ENCODE measurements at places on chromosomes 1 and 21.

- no peak for DNase-seq
Observed at GRCh38 chr1:37310064-37310463, 164.3 kb upstream of the ZC3H12A start.

GRCh38 chr1:203673550-203674411 is 47.1 kb downstream of the ATP2B4 start:
- DNase-seq: peak; percentile 90

DNA sequence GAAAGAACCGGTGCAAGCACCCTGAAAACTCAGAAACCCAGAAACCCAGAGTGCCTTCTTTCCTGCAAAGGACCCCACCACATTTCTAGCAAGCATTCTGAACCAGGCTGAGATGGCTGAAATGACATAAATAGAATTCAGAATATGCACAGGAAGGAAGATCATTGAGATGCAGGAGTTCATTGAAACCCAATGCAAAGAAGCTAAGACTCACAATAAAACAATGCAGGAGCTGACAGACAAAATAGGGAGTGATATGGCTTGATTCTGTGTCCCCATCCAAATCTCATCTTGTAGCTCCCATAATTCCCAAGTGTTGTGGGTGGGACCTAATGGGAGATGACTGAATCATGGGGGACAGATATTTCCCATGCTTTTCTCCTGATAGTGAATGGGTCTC is 22.8 kb upstream of the SGIP1 start:
- no peak for DNase-seq

- no peak for DNase-seq
Observed at GRCh38 chr1:37477946-37478345, 3.6 kb downstream of the ZC3H12A start.

DNA sequence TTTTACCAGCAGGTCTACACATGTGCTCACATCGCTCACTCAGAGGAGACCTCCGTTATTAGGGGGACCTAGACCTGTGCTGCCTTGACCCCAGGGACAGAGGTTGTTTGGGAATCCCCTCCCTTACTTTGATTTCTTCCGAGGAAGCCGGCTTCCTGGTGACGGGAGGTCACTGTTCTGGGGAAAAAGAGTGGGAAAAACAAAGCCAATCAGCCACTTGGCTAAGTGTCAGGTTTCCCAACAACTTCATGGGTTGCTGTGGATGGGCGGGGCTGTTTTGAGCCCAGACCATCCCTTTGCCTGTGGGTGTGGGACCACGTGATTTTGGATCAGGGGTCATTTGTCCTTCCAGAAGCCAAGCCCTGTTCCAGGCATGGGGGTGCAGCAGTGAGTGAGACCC is 7.1 kb upstream of the KCNAB2 start:
- DNase-seq: no peak

GRCh38 chr1:229420765-229421164 is 13.1 kb downstream of the ACTA1 start:
- DNase-seq: no peak

DNA sequence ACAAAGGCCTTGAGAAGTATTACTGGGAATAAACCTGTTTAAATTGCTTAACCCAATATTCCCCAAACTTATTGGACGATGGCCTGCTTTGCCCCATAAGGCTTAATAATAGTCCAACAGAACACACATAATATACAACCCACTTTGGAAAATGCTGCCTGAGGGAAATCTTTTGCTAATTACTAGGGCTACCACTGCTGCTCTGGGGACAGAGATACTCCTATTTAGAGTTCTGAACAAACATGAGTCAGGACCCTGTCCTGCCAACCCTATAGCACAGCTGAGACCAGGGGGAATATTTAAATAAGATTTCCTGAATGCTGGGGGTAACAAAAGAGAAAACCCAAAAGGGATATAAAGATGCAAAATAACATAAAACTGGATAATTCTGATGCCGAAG is 139.1 kb downstream of the BRINP2 start:
- DNase-seq: no peak

DNA sequence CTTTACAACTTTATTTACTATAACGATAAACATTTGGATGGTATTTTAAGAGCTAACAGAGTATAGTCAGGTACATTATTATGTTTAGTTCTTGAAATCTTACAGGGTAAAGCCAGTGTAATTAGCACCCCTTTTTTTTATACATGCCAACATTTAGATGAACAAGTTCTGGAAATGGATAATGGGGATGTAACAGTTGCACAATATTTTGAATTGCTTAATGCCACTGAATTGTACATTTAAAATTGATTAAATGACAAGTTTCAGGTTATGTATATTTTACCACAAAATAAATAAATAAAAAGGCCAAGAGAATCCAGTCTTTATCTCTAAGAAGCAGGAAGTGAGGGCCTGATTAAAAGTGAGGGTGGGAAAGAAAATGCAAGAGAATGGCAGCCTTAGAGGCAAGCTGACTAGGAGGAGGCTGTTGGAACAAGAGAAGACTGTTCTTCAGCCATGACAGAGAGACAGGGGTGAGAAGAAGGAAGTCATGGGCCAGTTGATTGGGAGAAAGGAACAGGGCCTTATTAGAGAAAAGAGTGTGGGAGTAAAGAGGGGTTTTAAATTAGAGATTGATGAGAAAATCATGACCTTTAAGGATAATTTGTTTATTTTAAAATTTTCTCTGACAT is 49.9 kb upstream of the TNFSF18 start:
- DNase-seq: no peak

GRCh38 chr1:202007304-202007703 is 3.1 kb upstream of the ELF3 start:
- no peak for DNase-seq

DNA sequence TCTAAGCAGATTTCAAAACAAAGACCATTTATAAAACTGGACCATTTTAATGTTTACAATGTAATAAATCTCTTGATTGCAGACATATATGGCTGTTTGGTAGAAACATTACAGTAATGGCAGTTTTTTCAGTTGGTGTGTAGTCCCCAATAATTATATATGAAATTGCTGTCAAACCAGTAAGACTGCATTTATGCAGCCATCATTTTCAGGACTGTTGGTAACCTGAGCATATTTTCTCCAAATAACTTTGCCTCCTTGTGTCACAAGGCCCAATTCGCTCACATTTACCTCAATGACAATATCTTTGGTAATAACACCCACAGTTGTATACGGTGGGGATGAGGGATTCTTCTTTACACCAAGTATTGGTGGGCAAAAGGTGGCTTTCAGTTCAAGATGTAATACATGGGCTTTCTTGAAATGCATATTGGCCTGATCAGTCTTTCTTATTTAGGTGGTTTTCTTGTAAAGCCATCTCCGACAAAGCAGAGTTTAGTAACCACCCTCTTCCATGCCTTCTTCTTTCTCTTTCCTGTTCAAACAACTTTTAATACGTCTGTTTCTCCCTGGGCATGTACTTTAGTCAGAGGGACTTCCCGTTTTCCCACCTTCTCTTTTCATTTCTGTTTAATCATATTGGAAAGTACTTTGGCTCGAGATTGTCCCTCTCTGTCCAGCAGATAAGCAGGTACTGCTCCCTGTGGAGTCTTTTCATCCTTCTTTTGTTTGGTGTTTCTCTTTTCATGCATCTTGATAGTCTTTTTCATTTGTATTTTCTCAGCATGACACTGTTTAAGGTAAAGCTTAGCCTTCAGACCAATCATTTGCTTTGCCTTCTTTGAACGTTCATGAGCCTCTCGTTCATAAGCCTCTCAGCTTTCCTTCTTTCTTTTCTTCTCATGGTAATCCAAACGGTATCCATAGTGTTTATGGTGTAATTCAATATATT is 30.4 kb downstream of the ATP2B4 start:
- DNase-seq: no peak

DNA sequence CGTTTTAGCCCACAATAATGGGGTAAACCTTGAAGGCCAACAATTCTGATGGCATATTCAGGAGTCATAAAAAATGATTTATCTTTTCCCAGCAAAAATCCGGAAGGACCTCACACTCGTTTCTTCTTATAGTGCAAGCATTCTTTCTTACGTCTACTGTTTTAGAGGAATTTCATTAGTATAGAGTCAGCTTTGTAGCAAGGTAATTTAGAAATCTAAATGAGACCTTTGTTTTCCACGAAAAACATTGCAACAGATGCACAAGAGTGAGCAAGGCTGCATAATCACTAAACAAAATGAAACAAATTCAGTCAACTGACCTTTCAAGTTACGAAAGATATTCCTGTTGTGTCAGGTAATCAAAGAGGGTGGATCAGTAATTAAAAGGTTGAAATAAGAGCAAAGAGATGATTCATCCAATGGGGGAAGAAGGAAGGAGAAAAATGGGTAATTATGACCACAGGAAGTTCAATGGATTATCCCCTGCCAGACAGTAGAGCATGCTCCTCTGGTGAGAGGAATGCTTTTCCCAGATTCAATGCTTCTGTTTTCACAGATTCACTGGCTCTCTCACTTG is 560 bp upstream of the CSDE1 start:
- peak; percentile 5 for DNase-seq

DNA sequence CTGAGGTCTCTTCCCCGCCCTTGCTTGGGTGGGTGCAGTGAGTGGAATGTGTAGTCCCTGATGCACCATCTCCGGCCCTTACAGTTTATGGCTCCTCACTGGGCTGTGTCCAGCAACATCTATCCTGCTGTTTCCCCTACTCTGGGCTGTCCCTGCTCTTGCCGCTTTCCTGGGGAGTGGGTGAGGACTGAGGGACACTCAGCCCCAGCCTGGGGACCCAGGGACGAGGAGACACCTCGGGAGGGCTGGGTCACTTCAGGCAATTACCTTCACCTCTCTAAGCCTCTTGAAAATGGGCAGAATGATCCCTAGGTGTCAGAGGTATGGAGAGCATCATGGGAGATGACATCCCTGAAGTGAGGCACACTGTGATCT is 13.6 kb upstream of the LRP8 start:
- DNase-seq: no peak

DNA sequence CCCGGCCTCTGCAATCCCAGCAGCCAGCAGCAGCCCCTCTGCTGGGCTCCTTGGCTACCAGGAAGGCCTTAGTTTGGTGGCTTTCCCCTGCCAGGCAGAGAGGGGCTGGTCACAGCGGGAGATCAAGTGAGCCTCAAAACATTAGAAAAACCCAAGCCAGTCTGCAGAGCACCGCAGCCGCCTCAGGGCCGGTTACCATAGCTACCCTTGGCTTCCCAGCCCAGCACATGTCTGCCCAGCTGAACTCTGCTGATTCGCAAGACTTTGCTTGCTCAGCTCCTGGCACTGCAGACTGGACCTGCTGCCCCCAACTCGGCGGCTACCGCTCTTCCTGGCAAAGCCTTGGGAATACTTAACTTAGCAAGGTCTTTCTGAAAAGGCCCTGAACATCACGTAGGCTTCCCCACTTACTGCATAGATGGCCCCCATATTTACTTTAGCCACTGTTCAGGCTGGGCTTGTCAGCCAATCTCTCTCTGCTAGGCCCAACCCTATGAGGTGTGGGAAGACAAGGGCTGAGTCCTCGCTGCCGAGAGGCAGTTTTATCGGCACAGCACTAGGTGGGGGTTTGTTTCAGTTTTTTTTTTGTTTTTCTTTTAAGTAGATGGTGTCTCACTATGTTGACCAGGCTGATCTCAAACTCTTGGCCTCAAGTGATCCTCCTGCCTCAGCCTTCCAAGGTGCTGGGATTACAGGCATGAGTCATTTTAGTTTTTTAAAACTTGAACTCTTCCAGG is 28.6 kb upstream of the PLEKHG5 start:
- DNase-seq: peak; percentile 72

DNA sequence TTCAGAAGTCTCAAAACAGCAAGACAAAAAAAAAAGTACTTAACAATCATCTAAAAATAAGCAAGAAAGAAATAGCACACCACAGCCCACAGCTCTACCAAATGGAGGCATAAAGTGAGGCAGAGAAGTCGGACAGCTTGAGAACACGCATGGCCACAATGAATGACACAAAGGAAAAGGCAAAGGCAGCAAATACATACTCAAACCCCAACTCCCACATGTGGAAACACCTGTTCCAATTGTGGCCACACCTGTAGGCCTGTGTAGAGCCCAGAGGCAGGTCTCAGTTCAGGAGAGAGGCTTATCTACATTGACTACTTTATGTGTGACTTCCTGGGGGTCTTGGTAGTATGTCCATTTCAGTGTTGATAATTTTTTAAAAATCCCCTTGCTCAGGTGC is 543.5 kb downstream of the LMO4 start:
- no peak for DNase-seq
